ENCODE measurements at places on chromosomes 5 and 9.

- DNase-seq, result peak; percentile 39
These were observed 40.3 kb upstream of the LRRC70 start for GRCh38 chr5:62538017-62538942.

GRCh38 chr9:126793686-126794417, 11.0 kb upstream of the ZBTB43 start:
- no peak for DNase-seq

DNA sequence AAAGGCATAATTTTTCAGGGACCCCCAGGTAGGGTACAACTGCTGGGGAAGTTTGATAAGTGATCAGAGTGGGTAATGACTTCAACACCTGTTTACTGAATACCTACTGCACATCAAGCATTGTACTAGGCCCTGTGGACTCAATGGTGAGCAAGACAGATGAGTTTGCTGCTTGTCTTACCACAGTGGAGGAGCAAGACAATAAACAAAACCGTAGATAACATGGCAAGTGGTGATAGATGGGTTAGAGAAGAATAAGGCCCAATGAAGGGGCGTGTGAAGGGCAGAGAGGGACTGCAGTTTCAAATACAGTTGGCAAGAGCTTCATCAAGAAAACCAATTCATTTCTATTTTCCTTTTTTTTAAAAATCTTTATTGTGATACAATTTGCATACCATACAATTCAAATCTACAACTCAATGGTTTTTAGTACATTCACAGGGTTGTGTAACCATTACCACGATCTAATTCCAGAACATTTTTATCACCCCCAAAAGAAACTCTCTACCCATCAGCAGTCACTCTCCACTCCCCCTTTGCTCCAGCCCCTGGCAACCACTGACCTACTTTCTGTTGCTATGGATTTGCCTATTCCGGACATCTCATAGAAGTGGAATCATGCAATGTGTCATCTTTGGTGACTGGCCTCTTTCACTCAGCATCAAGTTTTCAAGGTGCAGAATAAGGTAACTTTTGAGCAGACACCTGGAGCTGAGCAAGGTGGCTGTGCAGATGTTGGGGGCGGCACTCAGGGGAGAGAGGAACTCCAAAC, 31.9 kb upstream of the HAND1 start:
- DNase-seq, result no peak

DNA sequence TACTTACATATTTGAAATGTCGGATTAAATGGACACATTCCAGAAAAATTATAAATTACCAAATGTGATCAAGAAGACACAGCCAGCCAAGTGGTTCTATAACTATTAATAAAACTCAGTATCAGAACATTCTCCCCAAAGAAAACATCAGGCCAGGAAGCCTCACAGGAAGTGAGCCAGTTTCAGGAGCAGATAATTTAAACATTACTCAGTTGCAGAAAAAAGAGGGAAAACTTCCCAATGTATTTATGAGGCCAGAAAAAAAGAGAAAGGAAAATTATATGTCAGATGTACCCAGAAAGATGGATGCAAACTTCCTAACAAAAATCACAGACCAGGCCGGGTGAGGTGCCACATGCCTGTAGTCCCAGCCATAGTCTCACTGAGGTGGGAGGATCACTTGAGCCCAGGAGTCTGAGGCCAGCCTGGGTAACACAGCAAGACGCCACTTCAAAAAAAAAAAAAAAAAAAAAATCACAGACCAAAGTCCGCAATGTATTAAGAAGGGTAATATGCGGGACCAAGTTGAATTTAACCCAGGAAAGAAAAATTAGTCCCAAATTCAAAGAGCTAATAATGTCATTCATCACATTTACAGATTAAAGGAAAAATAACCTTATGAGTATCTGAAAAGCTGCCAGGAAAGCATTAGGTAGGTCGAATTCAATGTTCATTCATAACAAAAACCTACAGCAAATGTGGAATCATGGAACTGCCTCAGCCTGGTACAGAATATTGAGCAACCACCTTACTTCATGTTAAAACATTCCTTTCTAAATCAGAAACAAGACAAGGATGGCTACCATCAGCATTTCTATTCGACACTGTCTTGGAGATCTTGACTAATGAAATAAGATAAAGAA, 37.2 kb upstream of the NRARP start:
- no peak for DNase-seq

GRCh38 chr5:9765419-9766140, 135.4 kb upstream of the TAS2R1 start:
- no peak for DNase-seq

DNA sequence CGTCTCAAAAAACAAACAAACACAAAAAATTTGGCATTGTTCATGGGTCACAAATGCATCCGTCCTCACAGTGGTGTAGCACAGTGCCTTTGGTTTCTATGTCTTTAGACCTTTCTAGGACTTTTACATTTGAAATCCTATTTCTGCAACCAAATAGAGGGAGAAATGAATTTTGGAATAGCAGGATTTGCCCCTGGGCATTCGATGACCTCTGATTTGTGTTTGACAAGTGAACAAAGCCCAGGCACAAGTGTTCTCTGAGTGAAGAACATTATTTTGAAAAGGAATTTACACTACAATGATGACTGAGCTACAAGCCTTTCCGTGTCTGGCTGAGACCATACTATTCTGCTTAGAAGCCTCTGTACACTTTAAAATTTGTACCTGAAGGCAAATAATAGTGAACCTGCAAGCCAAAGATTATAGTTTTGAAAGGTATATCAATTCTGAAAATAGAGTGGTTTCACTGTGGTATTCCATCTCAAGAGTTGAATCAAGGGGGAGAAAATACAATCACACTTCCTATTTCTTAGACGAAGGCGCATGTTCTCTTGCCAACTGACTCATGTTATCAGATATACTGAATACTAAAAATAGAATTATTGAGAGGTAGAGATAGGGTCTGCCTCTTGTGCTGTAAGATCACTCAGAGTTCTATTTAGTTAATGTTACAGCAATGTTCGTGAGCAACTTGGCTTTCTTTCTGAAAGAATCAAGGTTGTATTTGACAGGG, 297.6 kb downstream of the KDM4C start:
- DNase-seq, result no peak

- DNase-seq, result no peak
These were observed 33.9 kb downstream of the GNAQ start for GRCh38 chr9:77997611-77998284.

DNA sequence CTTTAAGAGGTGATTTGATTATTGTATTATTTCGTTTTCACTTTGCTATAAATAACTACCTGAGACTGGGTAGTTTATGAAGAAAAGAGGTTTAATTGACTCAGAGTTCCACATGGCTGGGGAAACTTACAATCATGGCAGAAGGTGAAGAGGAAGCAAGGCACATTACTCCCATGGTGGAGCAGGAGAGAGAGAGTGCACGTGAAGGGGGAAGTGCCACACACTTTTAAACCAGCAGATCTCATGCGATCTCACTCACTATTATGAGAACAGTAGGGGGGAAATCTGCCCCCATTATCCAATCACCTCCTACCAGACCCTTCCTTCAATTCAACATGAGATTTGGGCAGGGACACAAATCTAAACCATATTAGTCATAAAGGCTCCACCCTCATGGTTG, 36.1 kb upstream of the NDFIP1 start:
- no peak for DNase-seq

GRCh38 chr5:1503241-1504068, 20.3 kb downstream of the LPCAT1 start:
- no peak for DNase-seq
